ENCODE measurements at places on chromosomes 5 and 9. TPM values are rescaled to one million over a fixed set of nuclear protein-coding genes. Genes with fewer than 3 reads are reported as not detected.

The BNC2 gene
- 68.3 TPM for total RNA-seq

The SCGB3A1 gene
- not detected for total RNA-seq

The CCDC152 gene
- total RNA-seq: 1.4 TPM

The ESM1 gene
- total RNA-seq: not detected

The PCDHB15 gene
- total RNA-seq: 3.2 TPM

The CCL19 gene
- 0.63 TPM for total RNA-seq

The LMX1B gene
- 0.74 TPM for total RNA-seq

The ATOSB gene
- 22.2 TPM for total RNA-seq

The ADAMTS16 gene
- total RNA-seq: not detected

The ACSL6 gene
- total RNA-seq: 1.6 TPM

The NPM1 gene
- total RNA-seq: 353 TPM

The CHSY3 gene
- total RNA-seq: 2.5 TPM

The DMRT3 gene
- not detected for total RNA-seq

The STPG3 gene
- not detected for total RNA-seq

The TSTD2 gene
- total RNA-seq: 13.9 TPM

The CAST gene
- 439 TPM for total RNA-seq

The ANKRD18B gene
- not detected for total RNA-seq

The CATSPER3 gene
- 0.39 TPM for total RNA-seq

The FAM53C gene
- 18.6 TPM for total RNA-seq

The CYSRT1 gene
- total RNA-seq: 0.35 TPM

The TLX3 gene
- total RNA-seq: not detected

The RASEF gene
- not detected for total RNA-seq

The SH3GL2 gene
- 0.28 TPM for total RNA-seq

The EDIL3 gene
- total RNA-seq: 10.8 TPM

The STOML2 gene
- total RNA-seq: 114 TPM

The NTNG2 gene
- total RNA-seq: 5.2 TPM

The SPAG8 gene
- 4.1 TPM for total RNA-seq

The PNPLA7 gene
- total RNA-seq: 4.6 TPM

The ANKRD20A1 gene
- 2.6 TPM for total RNA-seq

The PLPP1 gene
- 189 TPM for total RNA-seq

The MBLAC2 gene
- 3.3 TPM for total RNA-seq
